GM20000 (cell line): ENCODE measurements at places on chromosomes 13 and 19.

GRCh38 chr13:110875241-110875640, 39.6 kb downstream of the ANKRD10 start:
- DNase-seq, result no peak

DNA sequence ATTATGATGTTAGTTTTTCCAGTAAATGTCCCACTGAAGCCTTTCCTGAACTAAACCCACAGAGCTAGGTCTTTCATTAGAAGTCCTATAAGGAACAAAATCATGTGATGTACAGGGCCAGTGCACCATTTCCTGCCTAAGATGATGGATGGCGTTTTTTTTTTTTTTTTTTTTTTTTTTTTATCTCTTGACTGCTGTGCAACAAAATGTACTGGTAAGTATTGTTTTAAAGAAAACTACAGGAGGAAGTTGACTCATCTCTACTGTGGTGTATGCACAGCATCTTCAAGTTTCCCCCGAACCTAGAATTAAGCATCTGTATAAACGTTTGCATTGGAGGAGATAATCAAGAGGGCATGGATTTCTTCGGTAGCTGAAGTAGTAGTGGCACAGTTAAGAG, 197.5 kb downstream of the NBEA start:
- no peak for DNase-seq

DNA sequence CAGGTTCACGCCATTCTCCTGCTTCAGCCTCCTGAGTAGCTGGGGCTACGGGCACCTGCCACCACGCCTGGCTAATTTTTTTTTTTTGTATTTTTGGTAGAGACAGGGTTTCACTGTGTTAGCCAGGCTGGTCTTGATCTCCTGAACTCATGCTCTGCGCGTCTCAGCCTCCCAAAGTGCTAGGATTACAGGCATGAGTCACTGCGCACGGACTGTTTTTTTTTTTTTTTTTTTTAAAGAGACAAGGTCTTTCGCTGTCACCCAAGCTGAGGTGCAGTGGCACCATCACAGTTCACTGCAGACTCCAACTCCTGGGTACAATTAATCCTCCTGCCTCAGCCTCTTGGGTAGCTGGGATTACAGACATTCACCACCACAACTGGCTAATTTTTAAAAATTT, 8.2 kb upstream of the ADAMTS10 start:
- DNase-seq, result no peak

DNA sequence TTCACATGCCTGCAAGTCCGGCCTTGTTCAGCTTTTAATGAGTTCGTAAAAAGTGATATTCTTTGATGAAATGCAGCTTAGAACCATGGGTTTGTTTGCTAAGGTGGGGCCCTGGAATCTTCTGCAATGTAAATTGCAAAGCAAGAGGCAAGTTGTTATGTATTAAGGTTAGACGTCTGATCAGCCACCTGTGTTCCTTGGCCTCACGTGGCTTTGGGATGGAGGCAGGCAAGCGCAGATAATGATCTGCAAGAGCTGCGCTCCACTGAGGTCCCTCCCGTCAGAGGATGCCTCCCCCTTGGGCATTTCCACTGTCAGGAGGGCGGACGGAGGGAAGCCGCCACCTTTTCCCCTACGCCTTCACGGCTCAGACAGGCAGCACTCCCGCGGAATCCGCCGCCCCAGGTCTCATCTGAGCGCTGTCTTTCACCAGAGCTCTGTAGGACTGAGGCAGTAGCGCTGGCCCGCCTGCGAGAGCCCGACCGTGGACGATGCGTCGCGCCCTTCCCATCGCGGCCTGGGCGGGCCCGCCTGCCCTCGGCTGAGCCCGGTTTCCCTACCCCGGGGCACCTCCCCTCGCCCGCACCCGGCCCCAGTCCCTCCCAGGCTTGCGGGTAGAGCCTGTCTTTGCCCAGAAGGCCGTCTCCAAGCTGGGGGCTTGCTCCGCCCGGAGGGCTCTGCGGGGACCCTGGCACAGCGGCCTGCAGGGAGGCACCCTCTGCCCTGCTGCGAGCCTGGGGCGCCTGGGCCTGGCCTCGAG, 110.9 kb downstream of the CRYL1 start:
- DNase-seq, result no peak

DNA sequence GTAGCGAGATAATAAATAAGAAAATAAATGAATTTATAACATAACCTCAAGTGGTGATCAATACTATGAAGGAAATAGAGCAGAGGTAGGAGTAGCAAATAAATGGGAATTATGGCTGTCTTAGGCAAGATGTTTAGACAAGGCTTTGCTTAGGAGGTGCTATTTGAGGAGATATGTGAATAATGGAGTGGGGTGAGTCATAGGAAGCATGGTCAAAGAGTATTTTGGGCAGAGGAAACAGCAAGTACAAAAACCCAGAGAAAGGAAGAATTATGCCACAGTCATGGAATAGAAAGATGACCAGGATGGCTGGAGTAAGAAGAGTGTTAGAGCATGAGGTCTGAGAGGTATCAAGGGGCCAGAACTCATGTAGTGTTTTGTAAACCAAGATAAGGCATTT, 33.6 kb upstream of the LPAR6 start:
- no peak for DNase-seq

GRCh38 chr19:47253970-47254369, 2.4 kb upstream of the CCDC9 start:
- no peak for DNase-seq

- no peak for DNase-seq
Observed at GRCh38 chr19:4390017-4390566, 10.3 kb downstream of the SH3GL1 start.

DNA sequence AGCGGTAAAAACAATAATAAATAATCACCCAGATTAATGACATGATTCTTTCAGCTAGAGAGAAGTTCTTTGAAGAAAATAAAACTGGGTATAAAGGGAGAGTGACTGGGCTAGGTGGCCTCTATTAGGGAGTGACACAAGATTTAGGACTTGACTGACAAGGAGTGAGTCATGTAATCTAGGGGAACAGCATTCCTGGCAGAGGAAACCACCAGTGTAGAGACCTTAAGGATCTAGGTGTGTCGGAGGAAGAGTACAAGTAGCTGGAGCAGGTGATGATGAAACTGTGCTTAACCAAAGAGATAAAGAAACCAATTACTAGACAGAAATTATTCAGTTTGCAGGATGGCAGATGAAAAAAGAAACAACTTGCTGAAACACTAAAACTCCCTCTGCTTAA, 248.0 kb downstream of the RFC3 start:
- no peak for DNase-seq

DNA sequence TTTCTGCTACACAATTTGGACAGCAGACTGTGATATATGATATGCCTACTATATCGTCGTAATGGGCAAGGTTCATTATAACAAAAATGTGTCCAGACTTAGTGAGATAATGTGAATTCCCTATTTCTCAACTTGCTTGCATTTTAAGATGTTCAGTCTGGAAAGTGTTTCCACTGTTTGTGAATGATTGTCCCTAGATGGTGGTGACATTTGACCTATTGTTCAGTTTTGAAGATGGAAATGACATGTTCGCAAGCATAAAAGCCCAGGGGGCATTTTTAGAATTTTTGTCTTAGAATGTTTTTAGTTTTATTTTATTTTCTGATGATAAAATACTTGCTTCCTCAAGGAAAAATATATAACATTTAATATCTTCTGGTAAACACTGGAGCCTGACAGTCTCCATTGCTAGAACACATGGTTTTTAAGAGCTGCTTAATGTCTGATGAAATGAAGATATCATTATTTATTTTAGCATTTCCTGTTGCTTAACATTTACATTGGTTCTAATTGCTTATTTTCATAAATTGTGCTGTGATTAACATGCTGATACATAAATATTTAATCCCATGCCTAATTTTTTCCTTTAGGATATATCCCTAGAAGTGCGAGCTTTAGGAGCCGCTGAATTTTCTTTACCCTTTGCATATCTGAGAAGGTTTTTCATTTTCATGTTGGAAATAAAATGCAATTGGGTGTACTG, 27.1 kb downstream of the MBNL2 start:
- no peak for DNase-seq

DNA sequence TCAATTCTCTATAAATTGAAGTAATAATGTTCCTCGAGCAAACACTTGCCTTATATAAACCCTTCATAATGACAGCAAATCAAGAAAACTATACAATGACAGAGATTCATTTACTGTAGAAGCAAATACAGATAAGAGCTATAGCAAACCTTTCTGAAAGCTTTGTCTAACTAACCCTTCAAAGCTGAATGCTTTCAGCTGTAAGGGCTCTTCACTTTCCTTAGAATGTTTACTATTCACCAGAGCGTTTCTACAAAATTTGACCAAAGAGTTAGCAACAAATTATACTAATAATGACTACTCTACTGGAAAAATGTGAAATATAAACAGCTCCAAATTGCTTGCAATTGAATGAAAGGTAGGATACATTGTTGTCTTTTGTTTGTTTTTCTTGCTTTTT, 218.1 kb downstream of the SLITRK5 start:
- no peak for DNase-seq

DNA sequence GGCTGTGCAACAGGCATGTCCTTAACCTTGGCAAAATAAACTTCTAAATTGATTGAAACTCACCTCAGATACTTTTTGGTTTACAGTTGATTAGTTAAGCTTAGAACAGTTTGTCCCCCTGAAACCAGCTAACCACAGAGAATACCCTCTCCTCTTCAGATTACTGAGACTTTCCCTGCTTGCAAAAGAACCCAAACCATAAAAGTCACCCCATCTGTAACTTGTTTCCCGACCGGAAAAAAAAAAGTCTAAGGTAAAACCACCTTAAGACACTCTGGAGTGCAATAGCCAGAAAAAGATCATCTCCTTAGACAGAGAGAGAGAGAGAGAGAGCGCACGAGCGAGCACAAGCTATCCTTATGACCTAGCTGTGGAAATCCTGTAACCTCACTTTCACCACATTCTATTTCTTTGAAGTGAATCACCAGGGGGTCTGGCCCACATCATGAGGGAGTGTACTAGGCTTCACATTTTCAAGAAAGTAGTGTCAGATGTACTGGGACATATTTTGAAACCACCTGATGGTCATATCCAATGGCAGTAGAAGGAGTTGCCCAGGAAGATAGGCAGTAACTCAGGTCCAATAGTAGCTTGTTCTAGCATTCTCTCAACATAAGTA, 11.1 kb upstream of the GTF2F2 start:
- peak; percentile 34 for DNase-seq

GRCh38 chr13:101297794-101298193, 118.5 kb downstream of the NALCN start:
- DNase-seq, result no peak

GRCh38 chr13:31219909-31220598, 20.3 kb downstream of the B3GLCT start:
- no peak for DNase-seq

DNA sequence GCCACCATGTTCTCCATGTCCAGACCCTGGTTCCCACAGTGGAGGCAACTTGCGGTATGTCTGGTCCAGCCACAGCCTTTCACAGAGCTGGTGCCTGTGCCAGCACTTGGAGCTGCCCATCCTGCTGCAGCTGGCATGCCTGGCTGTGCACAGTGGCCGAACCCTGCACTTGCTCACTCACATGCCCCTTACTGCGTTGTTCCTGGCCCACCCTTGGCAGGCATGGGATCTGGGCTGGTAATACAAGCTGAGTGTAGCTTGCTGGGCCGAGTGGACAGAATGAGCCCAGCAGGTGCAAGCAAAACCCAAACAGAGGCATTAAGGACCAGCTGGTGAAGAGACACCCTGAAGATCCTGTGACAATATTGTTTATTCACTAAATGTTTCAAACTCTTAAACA, 583.9 kb upstream of the SLITRK6 start:
- no peak for DNase-seq

- DNase-seq, result no peak
Observed at GRCh38 chr13:50910485-50910805, 854 bp downstream of the RNASEH2B start.

GRCh38 chr19:19966862-19967261, 66.1 kb downstream of the ZNF93 start:
- no peak for DNase-seq

DNA sequence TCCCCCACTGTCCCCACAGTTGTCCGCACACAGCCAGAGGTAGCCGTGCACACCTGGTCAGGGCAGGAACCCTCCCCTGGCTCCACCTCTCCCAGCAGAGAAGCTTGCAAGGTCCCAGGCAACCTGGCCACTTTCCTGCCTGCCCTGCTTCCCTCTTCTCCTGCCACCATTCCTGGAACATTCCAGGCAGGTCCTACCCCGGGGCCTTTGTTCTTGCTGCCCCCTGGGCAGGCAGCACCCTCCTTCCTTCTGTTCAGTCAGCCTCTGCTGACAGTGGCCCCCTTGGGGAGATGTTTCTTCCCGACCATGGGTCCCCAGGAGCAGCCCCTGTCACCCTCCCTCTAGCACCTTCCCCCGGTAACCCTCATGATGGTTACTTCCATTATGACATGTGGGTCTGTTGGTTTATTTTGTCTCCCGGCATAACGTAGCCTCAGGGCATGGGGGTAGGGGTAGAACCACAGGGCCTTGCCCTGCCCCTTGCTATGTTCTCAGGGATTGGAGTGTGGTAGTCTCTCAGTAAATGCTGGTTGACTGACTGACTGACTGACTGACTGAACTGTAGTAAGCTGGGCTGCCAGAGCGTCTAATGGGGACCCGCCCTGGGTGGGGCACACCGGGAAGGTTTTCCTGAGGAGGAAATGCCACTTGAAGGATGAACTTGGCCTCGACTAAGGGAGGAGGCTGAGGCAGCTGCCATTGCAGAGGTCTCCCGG, 10.8 kb downstream of the PAK4 start:
- DNase-seq, result no peak

DNA sequence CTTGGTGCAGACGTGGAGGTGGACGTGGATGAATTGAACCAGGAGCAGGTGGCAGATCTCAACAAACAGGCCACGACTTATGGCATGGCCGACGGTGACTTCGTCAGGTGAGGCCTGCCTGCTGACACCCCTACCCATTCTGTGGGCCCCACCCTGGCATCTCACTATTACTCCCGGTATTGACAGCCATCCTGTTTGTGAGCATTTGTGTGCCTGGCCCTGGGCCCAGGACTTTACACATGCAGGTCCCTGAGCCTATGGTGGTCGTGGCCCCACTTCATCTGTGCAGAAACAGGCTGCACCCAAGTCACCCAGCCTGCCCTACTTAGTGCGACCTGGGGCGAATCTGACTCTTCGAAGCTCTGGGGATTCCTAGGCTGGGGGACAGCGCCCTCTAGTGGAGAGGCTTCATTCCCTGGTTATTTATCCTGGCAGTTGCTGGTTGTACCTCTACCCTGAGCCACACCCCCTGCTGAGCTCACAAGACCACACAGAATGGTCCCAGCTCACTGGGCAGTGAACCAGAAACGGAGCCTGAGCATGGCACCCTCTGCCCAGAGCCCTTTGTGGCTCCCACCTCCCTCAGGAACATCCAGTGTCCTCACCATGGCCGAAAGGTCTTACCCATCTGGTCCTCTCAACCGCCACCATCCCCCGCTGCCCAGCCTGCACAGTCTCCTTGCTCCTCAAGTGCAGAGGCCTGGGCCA, 16.9 kb downstream of the ZNF296 start:
- peak; percentile 89 for DNase-seq

DNA sequence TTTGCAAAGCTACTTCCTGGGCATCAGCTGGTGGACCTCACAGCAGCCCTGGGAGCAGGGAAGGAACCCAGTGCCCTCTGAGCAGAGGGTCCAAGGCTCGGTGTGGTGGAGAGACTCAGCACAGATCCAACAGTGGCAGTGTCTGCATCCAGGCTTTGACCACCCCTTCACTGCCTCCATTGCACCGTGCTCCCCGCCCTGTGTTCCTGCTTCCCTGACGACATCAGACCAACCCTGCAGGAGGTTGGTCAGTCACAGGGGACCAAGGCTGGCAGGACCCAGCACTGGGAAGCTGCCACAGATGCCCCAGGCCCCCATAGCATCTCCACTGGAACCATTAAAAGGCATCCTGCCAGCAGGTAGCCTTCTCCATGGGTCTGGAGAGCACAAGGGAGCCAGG, 7.8 kb upstream of the VSTM2B start:
- DNase-seq, result no peak
